AG09319 (cell line): ENCODE measurements at places on chromosomes 5 and 9.

DNA sequence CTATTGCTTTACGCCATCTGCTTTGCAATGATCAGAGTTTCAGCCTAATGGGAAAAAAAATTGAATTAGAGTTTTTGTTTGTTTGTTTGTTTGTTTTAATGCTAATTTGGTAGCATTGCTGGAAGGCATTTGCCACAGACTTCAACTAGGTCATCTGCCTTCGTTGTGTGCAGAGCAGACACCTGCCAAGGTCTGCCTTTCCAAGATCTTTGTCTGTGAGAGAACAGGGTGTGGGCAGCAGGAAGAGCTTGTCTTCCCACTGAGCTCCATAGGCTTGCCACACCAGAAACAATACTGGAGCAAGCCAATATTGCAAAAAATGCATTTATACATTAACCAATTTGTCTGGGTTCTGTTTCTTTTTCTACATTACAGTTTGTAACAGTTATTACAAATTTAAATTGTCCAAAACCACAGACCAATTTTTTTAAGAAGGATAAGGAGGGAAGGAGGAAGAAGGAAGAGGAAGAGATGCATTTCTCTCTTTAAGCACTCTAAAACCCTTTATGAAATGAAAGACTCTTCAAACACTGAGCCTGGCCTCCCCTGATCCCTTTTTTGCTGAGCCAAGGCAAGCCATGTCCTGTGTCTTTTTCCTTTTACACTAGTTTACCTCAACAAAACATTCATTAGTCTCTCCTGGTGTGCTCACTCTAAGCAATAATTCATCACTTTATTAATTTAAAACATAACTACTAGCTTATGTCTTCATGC lies 210.5 kb downstream of the SNX18 start:
- DNase-seq: no peak

- no peak for DNase-seq
These were observed 11.8 kb upstream of the EXOC3 start for GRCh38 chr5:431001-431710.

GRCh38 chr5:178434016-178434761 lies 156.0 kb downstream of the COL23A1 start:
- no peak for DNase-seq

DNA sequence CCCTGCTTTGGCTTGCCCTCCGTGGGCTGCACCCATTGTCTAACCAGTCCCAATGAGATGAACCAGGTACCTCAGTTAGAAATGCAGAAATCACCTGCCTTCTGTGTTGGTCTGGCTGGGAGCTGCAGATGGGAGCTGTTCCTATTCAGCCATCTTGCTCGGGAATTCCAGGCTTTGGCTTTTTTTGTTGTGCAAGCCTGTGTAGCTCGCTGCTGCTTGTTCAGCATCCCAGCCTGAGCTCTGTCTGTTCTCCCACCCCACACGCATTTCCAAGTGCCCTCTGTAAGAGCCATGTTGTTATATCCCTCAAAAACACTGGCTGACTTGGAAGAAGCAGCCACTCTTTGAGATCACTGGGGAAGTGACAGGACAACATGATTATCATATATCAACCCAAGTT lies 101.6 kb upstream of the DPYSL3 start:
- DNase-seq: no peak

DNA sequence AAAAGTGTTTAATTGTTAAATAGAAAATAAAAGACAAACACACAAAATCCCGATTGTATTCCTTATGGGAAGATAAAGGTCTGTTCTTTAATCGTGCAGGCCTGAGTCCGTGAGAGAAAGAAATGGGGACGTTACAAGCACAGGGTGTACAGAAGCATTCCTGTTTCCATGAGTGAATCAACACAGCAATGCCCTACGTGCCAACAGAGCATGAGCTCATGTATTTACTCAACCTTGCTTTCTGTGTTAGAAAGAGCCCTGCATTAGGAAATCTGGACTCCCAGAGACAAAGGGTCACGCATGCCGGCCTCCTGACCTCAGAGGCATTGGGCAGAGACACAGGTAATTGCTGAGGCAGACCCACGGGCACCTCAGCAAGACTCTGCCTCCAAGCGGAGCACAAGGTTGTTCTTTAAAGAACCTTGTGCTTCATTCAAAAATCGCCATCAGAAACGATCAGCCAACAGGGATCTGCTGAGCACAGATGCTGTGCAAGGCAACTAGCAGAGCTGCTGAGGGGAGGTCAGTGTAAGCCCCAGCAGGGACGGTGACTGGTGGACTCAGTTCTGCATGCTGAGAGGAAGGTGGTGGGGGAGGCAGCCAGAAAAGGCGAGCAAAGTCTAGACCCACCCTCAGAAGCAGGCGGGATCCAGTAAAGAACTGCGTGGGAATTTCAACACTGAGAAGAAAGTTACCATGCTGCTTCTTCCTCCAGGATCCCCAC lies 101.0 kb downstream of the TLE1 start:
- no peak for DNase-seq

- no peak for DNase-seq
These were observed 248.7 kb downstream of the NR3C1 start for GRCh38 chr5:143154510-143155370.

GRCh38 chr9:79969393-79970145 lies 397.8 kb downstream of the TLE4 start:
- DNase-seq: no peak

DNA sequence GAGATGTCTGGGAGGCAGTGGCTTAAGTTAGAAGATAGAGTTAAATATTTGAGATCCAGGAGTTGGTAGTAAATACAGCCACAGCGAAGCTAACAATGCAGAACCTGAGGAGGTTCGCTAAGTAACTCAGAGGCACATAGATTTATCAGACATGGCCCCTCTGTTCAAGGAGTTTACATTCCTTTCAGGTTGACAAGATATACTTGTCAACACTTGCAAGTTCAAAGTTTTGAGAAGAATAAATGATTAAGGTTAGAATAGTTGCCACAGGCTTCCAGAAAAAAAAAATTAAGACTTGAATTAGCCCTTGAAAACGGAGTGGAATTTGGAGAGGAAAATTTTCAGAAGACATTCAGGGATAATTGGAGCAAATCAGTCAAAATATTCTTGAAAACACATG lies 658.3 kb upstream of the WWC1 start:
- no peak for DNase-seq

GRCh38 chr9:7910426-7911020 lies 110.9 kb upstream of the DMAC1 start:
- no peak for DNase-seq

DNA sequence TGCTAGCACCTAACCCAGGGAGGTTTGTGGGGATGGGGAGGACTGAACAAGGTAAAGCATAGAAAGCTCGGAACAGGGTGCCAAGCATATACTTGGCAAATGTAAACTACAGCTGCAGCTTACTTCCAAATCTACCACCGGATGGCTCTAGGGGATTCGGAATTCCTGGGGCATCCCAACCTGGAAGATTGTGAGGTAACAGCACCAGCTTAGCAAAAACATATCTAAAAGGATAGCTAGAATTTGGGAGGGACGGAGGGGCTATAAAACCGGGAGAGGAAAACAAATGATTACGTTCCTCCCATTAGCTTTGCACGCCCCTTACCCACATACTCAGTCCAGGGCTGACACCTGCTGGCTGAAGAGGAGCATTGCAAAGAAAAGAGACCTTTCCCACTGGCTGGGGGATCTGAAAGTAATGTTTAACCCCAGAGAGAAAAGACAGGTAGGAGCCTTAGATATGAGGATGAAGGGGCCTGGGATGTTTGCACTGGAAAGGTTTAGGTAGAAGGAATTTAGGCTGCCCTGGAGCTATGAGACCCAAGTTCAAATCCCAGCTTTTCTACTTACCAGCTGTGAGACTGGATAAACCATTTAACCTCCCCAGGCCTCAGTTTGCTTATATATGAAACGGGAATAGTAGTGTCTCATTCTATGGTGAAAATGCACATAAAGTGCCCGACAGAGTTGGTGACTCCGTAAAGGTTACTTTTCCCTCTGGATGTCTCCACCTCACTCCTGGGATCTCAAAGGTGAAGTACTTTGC lies 73.6 kb downstream of the FAM114A2 start:
- no peak for DNase-seq

- no peak for DNase-seq
These were observed 4.9 kb upstream of the IL4 start for GRCh38 chr5:132668706-132669454.

DNA sequence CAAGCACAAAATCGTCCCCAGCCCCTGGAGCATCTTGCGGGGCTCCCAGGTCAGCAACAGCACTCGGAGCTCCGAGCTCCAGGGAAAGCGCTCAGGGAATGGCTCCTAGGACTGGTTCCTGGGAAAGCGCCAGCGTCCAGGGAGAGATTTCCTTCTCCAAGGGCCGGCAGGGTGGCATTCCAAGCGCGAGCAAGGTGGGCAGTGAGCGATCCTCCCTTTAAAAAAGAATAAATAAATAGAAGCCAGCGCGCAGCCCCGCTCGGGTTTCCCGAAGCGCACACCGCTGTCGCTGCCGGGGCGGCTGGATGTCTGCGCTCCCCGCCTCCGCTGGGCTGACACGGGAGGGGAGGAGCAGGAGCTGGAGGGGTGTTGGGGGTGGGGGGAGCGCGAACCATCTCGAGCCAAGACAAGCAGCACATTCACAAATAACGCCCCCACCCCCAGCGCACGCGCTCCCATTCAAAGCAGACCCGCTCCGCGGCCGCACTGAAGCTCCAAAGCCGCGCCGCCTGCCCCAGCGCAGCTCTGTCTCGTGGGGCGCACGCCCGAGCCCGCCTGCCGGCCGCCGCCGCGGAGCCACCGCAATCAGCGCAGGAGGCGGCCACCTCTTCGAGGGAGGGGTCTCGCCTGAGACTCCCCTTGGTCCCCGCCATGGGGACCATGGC lies 327.4 kb downstream of the SH3GL2 start:
- no peak for DNase-seq

DNA sequence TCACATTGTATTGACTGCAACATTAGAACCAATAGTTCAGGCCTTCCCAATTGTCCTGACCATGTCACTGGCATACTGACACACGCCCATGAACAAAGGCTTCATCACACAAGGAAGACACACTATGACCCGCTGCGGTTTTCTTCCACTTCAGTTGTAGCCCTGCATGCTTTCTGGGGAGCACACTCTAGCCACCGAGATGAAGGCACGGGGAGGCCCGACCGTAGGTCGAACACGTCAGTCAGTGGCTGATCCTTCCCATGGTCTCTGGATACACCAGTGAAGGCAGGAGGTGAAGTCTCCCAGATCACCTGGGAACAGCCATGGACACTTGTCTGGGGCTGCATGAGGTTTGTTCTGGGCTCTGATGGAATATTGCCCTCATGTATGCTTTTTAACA lies 224.7 kb downstream of the FSTL4 start:
- no peak for DNase-seq

DNA sequence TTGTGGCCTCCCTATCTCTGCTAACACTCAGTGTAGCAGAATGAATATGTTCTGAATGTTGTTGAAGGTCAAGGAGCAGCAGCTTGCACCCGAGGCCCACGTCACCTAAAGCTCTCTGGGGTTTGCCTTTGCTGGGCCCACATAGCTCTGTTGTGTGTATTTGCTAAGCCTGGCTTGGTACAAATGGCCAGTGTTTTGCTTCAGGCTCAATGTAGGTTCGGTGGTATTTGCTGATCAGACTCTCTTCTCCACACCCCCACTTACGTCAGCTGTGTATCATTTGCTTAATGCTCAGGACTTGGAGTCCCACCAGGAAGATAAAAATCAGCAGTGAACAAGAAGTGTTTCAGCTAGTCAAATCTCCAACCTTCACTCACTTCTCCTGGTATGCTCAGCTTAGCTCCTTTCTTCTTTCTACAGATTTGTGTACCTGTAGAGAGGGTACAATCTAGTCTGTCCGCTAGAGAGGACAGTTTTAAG lies 4.8 kb upstream of the RFESD start:
- DNase-seq: no peak

DNA sequence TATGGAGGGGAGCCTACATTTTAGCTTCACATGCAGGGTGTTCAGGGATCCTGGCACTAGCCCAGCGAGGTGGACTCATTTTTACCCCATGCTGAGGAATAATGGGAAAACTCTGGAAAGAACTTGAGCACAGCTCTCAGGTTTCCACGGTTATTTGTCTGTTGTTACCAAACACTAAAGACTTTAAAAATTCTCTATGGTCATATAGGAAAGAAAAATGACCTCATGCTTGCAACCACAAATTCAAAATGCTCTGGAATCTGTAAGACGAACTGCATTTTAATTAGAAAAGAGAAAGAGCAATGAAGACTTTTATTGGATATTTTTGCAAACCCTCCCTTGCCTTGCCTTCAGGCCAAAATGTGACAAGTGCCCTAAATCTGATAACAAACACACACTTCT lies 606.9 kb downstream of the EBF1 start:
- DNase-seq: no peak

DNA sequence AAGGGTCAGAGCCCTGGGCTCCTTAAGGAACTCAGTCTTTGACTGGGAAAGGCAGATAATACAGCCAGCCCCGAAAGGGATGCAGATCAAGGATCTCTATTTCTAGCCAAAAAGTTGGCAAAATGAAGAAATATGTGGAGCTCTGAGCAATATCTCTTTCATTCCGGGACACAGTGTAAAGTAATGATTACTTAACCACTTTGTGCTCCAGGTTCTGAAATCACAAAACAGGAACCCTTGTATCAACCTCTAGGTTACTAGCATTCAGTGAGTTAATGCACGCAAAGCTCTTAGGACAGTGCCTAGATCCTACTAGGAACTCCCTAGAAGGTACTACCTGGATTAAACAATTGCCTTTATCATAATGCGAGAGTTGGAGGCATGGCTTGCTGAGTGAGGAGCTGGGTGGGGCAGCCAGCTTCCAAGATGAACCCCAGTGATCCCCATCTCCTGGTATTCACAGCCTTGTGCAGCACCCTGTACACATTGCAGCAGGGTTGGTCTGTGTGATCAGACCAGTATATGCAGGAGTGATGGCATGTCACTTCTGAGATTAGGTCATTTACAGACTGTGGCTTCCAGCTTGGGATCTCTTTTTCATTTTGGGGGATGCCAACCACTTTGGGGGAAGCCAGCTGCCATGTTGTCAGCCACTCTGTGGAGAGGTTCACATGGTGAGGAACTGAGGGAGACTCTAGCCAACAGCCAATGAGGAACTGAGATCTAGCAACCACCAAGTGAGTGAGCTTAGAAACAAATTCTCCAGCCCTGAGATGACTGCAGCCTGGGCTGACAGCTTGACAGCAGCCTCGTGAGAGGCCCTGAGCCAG lies 103.1 kb upstream of the SLC44A1 start:
- DNase-seq: no peak

DNA sequence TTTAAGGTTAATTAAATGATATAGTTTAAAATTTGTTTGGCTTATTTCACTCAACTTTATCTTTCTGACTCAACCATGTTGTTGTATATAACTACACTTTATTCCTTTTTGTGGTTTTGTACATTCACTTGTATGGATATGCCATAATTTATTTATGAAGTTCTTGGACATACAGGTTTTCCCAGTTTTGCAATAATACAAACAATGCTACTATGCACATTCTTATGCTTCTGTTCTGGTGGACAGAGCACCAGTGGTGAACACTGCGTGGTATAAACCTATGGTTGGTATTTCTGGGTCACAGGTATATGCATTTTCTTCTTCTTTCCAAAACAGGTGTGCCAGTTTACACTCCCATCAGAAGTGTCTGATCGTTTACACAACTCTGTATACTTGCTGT lies 35.7 kb upstream of the TRIM14 start:
- no peak for DNase-seq
